ENCODE measurements at places on chromosomes 11 and 22. TPM values are rescaled to one million over a fixed set of nuclear protein-coding genes. Genes with fewer than 3 reads are reported as not detected.

Gene MMP12
- not detected for total RNA-seq

- H3K36me3 ChIP-seq: no peaks in the 10 kb centered on the region
- no peak overlapping the region for H3K4me3 ChIP-seq
- no peaks in the 10 kb centered on the region for H3K27me3 ChIP-seq
- H3K27ac ChIP-seq: no peak overlapping the region
Observed at GRCh38 chr22:25083807-25084200, 115.9 kb upstream of the CRYBB3 start.

Gene GGTLC2
- not detected for total RNA-seq

- DNase-seq: no peak
- no peaks in the 10 kb centered on the region for H3K36me3 ChIP-seq
- peaks cover 9% of the 10 kb centered on the region for H3K27me3 ChIP-seq
- H3K4me1 ChIP-seq: no peaks in the 10 kb centered on the region
Observed at GRCh38 chr22:44569561-44569991, 71.5 kb upstream of the RTL6 start.

DNA sequence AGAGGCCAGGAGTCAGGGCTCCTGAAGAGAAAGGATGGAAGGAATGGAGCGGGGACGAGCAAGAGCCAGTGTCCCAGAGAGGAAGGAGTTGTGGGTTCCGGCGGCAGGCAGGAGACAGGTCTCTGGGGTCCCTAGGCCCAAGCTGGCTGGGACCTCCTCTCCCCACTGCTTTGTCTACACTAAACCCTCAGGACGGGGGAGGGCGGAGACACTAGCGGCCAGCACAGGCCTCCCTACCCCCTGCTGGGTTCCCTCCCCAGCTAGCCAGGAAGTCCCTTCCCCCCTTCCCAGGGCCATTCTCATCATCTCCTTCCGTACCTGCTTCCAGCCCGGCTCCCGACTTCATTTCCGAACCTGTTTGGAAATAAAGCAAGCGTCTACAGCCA lies 79.5 kb downstream of the ST3GAL4 start:
- H3K4me1 ChIP-seq: no peaks in the 10 kb centered on the region
- no peaks in the 10 kb centered on the region for H3K27me3 ChIP-seq
- DNase-seq: no peak
- H3K27ac ChIP-seq: no peak overlapping the region
- no peaks in the 10 kb centered on the region for H3K36me3 ChIP-seq

Gene GLB1L2
- total RNA-seq: 1.7 TPM

- H3K27me3 ChIP-seq: no peaks in the 10 kb centered on the region
- no peak for DNase-seq
- no peaks in the 10 kb centered on the region for H3K4me1 ChIP-seq
- H3K36me3 ChIP-seq: peaks cover 11% of the 10 kb centered on the region
Observed at GRCh38 chr11:80702264-80702663, 1261.4 kb upstream of the TENM4 start.

GRCh38 chr22:48827268-48827846 lies 1000.3 kb downstream of the BRD1 start:
- no peak overlapping the region for H3K4me3 ChIP-seq
- H3K27me3 ChIP-seq: peaks cover 23% of the 10 kb centered on the region
- peaks cover 4% of the 10 kb centered on the region for H3K36me3 ChIP-seq
- H3K4me1 ChIP-seq: peaks cover 7% of the 10 kb centered on the region
- no peak for DNase-seq

Gene RAB39A
- 0.53 TPM for total RNA-seq

- no peaks in the 10 kb centered on the region for H3K4me1 ChIP-seq
- H3K27me3 ChIP-seq: peaks cover 9% of the 10 kb centered on the region
- H3K27ac ChIP-seq: no peak overlapping the region
- H3K4me3 ChIP-seq: no peak overlapping the region
- H3K36me3 ChIP-seq: no peaks in the 10 kb centered on the region
Observed at GRCh38 chr22:32985899-32986765, 72.0 kb downstream of the SYN3 start.

Gene IGSF22
- not detected for total RNA-seq

Gene DCHS1
- total RNA-seq: 1.6 TPM

GRCh38 chr11:64120951-64121569 lies 44.9 kb downstream of the MACROD1 start:
- H3K27ac ChIP-seq: no peak overlapping the region
- no peaks in the 10 kb centered on the region for H3K36me3 ChIP-seq
- H3K27me3 ChIP-seq: peaks cover 5% of the 10 kb centered on the region
- no peaks in the 10 kb centered on the region for H3K4me1 ChIP-seq

GRCh38 chr11:130087294-130087926 lies 17.7 kb downstream of the APLP2 start:
- no peaks in the 10 kb centered on the region for H3K27me3 ChIP-seq
- no peak overlapping the region for H3K27ac ChIP-seq
- peak overlapping the region; percentile 55 for H3K4me3 ChIP-seq
- no peaks in the 10 kb centered on the region for H3K36me3 ChIP-seq

Gene XKR3
- total RNA-seq: not detected

- peak; percentile 49 for DNase-seq
- H3K27me3 ChIP-seq: no peaks in the 10 kb centered on the region
- H3K4me1 ChIP-seq: peaks cover 12% of the 10 kb centered on the region
- no peak overlapping the region for H3K27ac ChIP-seq
- H3K36me3 ChIP-seq: no peaks in the 10 kb centered on the region
Observed at GRCh38 chr22:31106001-31106571, 1.3 kb downstream of the SELENOM start.

- no peaks in the 10 kb centered on the region for H3K27me3 ChIP-seq
- no peak overlapping the region for H3K27ac ChIP-seq
- DNase-seq: no peak
- no peaks in the 10 kb centered on the region for H3K4me1 ChIP-seq
- H3K36me3 ChIP-seq: no peaks in the 10 kb centered on the region
Observed at GRCh38 chr11:69287968-69288882, 5.7 kb upstream of the MYEOV start.

DNA sequence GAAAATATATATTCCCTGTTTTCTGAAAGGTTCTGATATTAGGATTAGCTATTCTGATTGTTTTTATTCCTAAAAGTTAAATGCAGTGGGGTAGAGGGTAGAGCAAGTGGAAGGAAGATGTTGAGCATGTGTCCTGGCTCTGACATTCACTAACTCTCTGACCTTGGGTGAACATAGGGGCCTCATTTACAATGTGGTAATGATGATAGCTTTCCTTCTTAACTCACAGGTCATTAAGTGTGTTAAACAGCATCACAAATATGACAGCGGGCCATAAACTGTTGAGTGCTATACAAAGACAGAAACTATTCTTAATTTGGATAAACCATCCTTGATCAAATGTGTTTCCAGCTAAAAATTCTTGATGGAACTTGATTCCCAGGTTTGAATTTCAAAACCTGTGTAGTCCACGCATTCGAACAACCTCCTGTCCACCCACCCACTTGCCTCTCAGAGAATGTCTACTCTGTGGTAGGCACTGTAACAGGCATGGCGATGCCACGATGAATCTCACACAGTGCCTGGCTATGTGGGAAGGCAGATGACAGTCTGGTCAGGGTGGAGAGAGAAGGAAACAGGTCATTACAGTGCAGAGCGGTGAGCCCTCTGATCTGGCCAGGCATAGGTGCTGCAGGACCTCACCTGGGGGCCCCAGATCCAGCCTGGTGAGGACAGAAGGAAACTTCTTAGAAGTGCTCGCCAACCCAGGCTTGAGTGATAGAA lies 19.3 kb upstream of the PEX26 start:
- H3K36me3 ChIP-seq: no peaks in the 10 kb centered on the region
- no peak overlapping the region for H3K4me3 ChIP-seq
- H3K27ac ChIP-seq: no peak overlapping the region
- no peaks in the 10 kb centered on the region for H3K4me1 ChIP-seq
- no peak for DNase-seq

DNA sequence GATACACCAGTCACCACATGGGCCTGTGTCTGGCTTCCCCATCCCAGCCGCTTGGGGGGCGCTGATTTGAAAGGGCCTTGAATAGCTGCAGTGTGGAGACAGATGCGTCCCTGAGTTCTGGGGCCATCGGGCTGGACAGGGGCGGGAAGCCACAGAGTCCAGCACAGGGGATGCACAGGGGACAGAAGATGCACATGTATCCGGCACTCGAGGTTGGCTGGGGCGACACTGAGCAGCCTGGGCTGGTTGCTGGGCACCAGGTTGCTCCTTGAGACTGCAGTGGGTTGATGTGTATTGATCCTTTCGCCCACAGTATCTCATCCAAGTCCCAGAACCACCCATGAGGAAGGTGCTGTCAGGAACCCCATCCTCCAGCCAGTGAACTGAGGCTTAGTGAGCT lies 99.3 kb upstream of the SYT13 start:
- peaks cover 22% of the 10 kb centered on the region for H3K27me3 ChIP-seq
- H3K4me3 ChIP-seq: no peak overlapping the region
- no peak for DNase-seq
- peaks cover 5% of the 10 kb centered on the region for H3K4me1 ChIP-seq
- H3K36me3 ChIP-seq: no peaks in the 10 kb centered on the region

- peaks cover 25% of the 10 kb centered on the region for H3K27me3 ChIP-seq
- no peak overlapping the region for H3K4me3 ChIP-seq
- H3K4me1 ChIP-seq: no peaks in the 10 kb centered on the region
- H3K36me3 ChIP-seq: peaks cover 16% of the 10 kb centered on the region
- no peak for DNase-seq
- no peak overlapping the region for H3K27ac ChIP-seq
Observed at GRCh38 chr22:22460635-22461034, 47.9 kb downstream of the ZNF280B start.

GRCh38 chr22:33248948-33249347 lies 190.8 kb upstream of the SYN3 start:
- H3K4me1 ChIP-seq: no peaks in the 10 kb centered on the region
- H3K27me3 ChIP-seq: peaks cover 31% of the 10 kb centered on the region
- no peaks in the 10 kb centered on the region for H3K36me3 ChIP-seq
- no peak for DNase-seq
- no peak overlapping the region for H3K4me3 ChIP-seq

Gene VSIG10L2
- not detected for total RNA-seq

GRCh38 chr11:45100339-45100738 lies 46.1 kb upstream of the PRDM11 start:
- no peak overlapping the region for H3K27ac ChIP-seq
- H3K36me3 ChIP-seq: no peaks in the 10 kb centered on the region
- H3K4me3 ChIP-seq: no peak overlapping the region
- no peak for DNase-seq
- H3K27me3 ChIP-seq: peaks cover 38% of the 10 kb centered on the region
